ENCODE measurements at places on chromosomes 11 and 22.

DNA sequence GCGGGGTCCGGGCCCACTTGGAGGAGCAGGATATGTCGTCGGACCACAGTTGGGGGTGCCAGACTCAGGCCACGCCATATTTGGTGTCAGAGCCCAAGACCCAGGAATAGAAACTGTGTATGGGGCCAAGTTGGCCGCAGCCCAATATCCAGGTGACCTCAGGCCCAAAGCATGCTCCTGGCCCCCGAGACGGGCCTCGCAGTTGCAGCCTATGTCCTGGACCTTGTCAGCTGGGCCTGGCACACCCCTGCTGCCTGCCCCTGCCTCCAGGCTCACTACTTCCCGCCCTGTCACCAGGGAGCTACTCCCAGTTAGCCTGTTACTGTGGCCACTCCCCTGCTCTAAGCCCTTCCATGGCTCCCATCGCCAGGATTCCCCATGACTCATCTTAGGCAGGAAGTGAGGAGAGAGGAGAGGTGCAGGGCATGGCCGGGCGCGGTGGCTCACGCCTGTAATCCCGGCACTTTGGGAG, 23.1 kb downstream of the A4GALT start:
- DNase-seq: no peak

DNA sequence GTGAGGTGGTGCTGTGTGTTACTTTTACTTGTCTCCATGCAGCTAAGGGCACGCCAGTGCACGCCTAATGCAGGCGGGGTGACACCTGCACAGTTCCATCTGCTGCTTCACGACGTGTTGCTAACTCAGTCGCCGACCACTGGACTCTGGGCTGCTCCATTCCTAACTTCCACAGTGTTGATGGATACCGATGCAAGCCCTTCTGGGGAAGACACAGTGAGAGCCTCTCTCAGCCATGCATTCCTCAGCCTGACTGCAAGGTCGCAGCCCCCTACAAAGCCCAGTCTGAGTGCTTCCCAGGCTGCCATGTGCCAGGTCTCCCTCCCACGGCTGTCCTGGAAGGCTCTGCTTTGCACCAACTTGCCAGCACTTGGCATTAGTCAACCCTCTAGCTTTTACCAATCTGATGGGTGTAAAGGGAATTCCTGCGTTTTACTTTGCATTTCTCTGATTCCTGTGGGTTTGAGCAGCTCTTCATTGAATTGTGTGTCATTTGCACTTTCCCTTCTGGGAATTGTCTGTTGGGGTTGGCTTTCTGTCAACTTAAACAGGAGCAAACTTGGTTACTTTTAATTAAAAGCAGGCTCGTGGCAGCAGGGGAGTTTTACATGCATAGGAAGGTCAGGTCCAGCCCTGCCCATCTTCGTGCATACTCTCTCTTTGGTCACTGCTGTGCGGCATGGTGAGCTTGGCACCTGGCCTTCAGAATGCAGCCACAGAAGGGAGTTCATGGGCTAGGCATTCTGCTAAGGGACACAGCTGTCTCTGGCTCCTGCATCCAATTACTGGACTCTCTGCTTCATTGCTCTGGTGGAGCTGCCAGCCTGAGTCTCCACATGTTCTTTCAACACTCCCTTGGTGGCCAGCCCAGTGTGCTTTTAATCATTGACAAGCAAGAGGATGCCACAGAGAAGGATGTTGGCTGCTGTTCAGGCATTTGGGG, 34.6 kb upstream of the SHANK2 start:
- DNase-seq: no peak

DNA sequence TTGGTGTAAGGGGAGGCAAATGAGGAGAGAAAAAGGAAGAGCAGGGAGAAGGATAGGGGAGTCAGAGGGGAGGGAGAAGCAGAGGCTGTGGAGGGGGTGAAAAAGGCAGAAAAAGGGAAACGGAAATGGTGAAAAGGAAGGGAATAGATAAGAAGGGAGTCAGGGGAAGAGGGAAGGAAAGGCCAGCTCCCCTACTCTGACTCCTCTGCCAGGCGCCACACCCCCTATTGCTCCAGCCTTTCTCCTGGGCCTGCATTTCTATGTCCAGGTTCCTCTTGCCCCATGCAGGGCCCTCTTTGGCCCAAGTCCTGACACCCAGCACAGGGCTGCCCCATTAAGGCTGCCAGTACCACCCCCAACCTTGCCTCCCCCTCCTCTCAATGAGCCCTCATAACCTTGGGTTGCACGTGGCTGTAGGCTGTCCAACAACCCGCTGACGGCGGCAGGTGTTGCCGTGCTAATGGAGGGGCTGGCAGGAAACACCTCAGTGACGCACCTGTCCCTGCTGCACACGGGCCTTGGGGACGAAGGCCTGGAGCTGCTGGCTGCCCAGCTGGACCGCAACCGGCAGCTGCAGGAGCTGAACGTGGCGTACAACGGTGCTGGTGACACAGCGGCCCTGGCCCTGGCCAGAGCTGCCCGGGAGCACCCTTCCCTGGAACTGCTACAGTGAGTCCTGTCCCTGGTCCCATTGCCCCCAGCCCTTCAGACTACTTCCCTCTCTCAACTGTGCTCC, 3.4 kb upstream of the NHERF4 start:
- no peak for DNase-seq

- DNase-seq: no peak
Observed at GRCh38 chr11:104380358-104380757, 216.4 kb upstream of the PDGFD start.

GRCh38 chr11:65437436-65438227, 15.0 kb downstream of the NEAT1 start:
- DNase-seq: no peak

DNA sequence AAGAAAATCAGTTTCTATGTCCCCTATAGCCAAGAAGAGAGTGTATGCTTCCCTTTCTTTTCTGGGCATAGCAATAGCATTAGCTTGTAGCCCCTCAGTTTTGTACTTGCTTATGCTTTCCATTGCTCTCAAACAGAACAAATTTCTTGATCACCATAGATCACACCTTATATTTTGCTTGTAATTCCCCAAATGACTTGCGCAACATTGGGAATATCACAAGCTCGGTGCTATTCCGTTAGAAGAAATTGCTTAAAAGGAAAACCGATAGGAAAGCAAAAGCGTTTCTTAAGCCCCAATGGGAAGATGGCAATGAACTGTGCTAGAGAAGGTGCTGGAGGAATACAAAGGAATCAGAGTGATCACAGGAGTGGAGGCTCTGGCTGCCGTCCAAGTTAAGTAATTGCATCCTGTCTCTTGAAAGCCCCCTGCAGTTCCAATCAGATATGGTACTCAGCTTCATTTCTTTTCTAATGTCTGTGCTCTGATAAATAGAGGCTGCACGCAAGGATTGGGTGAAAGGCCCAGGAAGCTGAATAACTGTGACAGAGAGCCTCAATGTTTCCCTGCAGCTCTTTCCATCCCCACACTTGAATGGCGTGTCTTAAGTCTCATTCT, 182.1 kb upstream of the KIRREL3 start:
- no peak for DNase-seq

GRCh38 chr11:19032990-19033389, 27.5 kb downstream of the MRGPRX2 start:
- DNase-seq: no peak

DNA sequence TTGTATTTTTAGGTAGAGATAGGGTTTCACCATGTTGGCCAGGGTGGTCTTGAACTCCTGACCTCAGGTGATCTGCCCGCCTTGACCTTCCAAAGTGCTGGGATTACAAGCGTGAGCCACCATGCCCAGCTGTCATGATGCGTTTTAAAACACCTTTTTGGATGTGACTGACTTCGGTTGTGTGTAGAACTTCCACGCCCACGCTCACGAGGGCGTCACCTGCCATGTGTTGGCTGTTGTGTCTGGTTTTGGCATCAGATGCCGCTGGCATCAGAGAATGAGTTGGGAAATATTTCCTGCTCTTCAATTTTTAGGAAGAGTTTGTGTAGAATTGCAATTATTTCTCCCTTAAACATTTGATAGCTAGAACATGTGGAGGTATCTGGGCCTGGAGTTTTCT, 109.1 kb downstream of the KCNQ1 start:
- DNase-seq: no peak

DNA sequence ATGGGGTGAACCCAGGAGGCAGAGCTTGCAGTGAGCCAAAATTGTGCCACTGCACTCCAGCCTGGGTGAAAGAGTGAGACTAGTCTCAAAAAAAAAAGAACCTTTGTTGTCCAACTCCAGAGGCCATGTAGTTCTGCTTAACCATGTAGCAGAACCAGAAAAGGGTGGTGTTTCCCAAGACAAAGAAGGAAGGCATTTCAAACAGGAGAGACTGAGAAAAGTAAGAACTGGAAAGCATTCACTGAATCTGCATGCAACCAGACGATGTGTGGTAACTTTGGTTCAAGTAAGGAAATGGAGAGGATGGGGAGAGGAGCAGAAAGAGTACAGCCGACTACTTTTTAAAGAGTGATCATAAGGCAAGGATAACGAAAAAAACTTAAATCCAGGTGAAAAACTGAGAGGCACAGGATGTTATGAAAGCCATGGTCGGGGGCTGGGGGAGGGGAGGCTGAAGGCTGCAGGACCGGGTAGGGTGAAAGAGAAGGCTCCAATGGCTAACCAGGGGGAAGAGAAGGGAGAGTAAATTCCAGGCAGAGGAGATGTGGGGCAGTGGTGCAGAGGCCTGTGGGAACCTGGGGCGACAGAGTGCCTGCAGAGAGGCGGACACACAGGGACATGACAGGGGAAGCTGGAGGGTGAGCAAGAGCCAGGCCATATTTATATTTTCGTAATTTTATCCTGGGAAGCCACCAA, 48.8 kb downstream of the MAPK1 start:
- no peak for DNase-seq

GRCh38 chr11:110289472-110289871, 6.9 kb downstream of the RDX start:
- no peak for DNase-seq

GRCh38 chr11:2265396-2265795, 5.0 kb downstream of the ASCL2 start:
- no peak for DNase-seq

DNA sequence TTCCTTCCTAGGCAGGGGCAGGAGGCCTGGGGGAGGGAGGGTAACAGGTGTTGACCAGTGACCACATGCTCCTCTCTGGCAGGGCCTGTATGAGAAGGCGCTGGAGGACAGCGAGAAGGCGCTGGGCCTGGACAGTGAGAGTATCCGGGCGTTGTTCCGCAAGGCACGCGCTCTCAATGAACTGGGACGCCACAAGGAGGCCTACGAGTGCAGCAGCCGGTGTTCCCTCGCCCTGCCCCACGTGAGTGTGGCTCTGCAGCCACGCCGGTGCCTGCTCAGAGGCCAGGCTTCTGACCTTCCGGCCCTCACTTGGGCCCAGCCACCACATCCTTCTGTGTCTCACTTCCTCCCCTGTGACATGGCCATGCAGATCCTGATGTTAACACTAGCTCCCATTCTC, 25.8 kb downstream of the ZC3H7B start:
- DNase-seq: no peak

DNA sequence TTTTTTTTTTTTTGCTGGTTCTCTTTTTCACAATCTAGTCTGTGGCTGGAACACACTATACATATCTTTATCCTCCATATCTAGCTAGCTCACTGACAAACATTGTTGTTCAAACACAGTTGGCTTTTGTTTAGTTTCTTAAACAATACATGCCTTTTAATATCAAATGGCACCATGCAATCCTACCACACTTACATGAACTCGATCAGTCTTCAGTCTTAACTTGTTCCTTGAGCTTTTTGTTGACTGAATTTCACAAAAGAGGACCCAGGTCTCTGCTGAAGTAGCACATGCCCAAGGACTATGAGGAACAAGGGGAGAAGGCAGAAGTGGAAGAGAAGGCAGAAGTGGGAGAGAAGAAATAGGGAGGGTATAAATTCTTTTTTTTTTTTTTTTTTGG, 25.5 kb downstream of the TMEM123 start:
- DNase-seq: no peak

DNA sequence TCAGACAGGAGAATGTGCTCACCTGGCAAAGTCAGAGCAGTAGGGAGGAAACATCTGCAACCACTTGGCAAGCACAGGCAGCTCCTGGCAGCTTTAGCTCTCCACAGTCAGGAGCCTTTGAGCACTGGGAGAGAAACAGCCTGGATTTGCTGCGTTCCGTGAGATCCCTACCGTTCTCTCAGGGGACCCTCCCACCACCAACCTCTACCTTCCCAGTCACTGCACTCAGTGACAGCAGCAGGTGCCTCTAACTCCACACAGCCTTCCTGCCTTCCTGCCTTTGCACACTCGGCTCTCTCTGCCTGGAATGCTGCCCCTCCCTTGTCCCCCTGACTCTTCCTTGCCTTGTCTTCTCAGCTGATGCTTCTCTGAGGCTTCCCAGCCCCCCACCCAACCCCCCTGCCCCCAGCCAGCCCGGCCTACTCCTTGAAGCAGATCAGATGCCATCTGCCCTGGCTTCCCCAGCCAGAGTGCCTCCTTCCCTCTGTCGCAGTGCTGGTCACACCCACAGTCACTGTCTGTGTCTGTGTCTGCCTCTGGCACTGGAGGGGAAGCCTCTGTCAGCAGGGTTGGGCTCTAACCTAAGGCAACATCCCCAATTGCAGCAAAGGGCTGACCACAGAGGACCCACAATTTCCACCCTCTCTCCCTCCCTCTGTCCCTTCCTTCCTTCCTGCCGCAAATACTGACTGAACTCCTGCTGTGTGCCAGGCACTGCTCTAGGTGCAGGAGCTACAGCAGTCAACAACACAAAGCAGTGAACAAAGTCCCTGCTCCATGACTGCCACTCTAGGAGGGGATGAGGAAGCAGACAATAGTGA, 14.9 kb upstream of the TSKU start:
- DNase-seq: no peak

DNA sequence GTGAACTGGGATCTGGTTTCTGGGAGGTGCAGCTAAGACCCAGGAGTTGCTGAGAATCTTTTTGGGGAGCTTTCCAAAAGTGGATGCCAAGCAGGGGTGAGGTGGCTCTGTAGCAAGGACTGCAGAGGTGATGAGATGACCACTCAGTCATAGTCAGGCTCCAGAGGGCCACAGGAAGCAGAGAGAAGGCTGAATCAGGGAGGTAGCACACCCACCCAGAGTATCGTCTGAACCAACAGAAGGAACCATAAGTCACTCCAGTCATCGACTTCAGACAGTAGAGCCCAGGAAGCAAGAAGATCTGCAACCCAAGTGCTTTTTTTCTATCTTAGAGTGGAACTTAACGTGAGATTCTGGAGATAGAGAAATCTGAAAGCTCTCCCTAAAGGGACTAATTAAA, 335.7 kb upstream of the MPPED2 start:
- DNase-seq: no peak

All from stimulated activated CD4-positive, alpha-beta T cell treated with anti-CD3 and anti-CD28 coated beads, Interleukin-1b, Interleukin-23, amount 100 ng/mL, for 1 hour (primary cell).